ENCODE measurements at places on chromosomes 13 and 19.

GRCh38 chr13:27826379-27827353 is 34.4 kb downstream of the GSX1 start:
- peak; percentile 87 for DNase-seq

- DNase-seq: no peak
Measured at GRCh38 chr13:28564030-28564429, 69.1 kb upstream of the FLT1 start.

DNA sequence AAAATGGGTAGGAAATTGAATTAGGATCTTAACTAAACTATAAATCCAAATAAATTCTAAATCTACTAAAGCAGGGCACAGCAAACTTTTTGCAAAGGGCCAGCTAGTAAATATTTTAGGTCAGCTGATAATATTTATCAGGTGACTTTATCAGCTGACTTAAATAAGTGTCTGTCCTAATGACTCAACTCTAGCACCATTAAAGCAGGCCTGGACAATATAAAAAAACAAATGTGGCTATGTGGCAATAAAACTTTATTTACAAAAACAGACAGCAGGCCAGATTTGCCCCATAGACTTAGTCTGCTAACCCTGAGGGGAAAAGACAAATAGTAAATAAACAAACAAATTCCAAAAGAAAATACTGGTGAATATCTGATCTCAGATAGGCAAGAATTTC is 27.7 kb upstream of the DOCK9 start:
- DNase-seq: no peak

DNA sequence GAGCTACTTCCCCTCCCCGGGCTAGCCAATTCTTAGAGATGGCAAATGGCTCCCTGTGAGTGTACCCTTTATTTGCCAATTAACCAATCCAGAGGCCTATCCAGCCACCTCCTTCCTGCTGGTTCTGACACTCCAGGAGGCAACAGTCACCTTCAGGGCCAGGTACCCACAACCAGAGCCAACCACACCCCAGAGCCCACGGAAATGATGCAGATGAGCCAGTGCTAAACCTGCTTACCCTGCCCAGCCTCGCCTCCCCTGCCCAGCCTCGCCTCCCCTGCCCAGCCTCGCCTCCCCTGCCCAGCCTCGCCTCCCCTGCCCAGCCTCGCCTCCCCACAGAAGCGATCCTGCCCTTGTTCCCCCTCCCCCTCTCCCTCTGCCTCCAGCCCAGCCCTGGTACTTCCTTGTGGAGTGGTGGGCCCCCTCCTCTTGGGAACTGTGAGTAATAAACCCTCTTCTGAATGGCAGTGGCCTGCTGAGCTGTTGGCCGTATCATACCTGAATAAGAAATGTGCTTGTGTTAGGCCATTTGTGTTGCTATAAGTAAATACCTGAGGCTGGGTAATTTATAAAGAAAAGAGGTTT is 173.8 kb upstream of the RNF113B start:
- no peak for DNase-seq

DNA sequence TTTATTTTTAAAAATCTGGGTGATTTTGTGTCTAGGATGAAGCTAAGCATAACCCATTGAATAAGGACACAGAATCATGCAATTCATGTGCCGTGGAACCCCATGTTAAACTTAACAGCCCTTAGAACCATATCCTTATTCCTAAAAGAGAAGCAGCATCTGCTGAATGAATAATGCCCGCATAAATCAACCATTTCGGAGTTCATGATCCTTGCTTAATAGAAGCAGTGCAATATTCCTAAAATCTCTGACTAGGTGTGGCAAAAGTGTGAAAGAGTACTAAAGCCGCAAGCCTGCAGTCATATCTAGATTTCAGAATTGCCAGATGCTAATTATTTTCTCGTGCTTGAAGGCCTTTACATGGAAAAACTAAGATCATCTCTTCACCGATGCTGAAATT is 33.6 kb upstream of the ARGLU1 start:
- no peak for DNase-seq

GRCh38 chr13:33286128-33286527 is 573 bp upstream of the STARD13 start:
- DNase-seq: no peak

DNA sequence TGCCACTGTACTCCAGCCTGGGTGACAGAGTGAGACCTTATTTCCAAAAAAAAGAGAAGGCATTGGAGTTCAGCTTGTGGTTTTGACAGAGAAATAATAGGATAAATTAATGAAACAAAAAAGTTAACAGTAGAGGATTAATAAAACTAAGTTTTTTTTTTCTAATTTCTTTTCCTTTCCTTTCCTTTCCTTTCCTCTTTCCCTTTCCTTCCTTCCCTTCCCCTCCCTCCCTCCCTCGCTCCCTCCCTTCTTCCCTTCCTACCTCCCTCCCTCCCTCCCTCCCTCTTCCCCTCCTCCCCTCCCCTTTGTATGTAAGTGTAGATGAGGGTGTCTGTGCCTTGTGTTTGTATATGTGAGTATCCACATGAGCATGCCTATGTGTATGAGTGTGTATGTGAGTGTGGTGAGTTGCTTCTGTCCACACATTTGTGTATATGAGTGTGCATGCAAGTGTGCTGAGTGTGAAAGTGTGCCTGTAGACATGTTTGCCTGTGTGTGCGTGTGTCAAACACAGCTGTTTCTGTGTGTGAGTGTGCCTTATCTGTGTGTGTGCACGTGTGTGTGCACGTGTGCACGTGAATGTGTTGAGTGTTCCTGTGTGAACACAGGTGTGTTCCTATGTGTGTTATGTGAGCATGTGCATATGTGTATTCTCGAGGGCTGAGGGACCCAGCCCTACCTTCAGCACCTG is 12.5 kb upstream of the MZF1 start:
- DNase-seq: no peak

DNA sequence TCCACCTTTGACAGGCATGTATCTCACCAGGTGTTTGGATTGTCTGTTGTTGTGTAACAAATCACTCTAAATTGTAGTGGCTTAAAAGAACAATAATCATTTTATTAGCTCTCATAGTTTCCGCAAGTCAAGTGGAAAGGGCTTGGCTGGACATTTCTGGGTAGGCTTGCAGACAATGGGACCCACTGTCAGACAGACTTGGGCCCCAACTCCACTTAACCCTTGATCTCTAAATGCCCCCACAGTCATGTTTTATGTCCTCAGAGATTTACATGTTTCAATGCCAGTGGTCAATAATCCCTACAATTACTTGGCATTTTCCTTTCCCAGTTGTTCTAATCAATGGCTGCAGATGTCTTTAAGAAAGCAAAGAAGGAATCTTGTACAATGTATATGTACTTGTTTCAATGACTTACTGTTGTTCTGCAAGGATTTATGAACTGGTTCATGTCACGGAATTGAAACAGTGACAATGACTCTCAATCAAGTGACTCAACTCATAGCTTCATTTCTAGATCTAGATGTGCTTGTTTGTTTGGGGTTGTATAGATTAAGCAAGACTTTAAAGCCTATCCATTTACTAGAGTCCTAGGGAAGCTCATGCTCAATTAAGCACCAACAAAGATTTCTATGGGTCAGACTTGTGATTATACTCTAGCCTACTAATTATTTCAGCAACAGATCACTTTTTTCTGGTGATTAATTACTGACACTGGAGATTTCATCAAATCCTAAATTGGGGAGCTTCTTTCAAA is 510.1 kb upstream of the NBEA start:
- no peak for DNase-seq

GRCh38 chr13:52651897-52652195 is 790 bp upstream of the SUGT1 start:
- peak; percentile 73 for DNase-seq

- no peak for DNase-seq
Measured at GRCh38 chr13:66556306-66556705, 673.8 kb downstream of the PCDH9 start.

- DNase-seq: no peak
Measured at GRCh38 chr13:105345131-105345530, 1190.3 kb downstream of the EFNB2 start.

DNA sequence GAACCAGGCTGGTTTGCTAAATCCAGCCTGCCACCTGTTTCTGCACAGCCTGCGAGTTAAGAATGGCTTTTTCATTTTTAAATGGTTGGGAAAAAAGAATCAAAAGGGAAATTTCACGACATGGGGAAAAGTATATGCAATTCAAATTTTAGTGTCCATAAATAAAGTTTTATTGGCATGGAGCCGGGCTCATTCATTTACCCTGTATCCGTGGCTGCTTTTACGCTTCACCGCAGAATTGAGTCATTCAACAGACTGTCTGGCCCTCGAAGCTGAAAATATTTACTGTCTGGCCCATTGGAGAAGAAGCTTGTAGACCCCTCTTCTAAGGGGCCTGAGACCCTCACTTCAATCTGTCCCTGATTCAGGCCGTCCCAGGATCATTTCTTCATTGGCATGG is 26.1 kb downstream of the IER2 start:
- DNase-seq: no peak

DNA sequence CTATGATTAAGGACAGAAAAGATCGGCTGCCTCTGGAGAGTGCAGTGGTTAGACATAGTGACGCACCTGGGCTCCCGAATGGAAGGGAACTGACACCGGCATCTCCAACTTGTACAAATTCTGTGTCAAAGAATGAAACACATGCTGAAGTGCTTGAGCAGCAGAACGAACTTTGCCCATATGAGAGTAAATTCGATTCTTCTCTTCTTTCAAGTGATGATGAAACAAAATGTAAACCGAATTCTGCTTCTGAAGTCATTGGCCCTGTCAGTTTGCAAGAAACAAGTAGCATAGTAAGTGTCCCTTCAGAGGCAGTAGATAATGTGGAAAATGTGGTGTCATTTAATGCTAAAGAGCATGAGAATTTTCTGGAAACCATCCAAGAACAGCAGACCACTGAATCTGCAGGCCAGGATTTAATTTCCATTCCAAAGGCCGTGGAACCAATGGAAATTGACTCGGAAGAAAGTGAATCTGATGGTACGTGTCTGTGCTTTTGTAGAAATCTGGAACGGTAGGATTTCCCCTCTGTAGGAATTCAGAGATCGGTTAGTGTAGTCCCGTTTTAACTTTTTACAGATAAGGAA is 16.9 kb downstream of the ERCC5 start:
- no peak for DNase-seq

DNA sequence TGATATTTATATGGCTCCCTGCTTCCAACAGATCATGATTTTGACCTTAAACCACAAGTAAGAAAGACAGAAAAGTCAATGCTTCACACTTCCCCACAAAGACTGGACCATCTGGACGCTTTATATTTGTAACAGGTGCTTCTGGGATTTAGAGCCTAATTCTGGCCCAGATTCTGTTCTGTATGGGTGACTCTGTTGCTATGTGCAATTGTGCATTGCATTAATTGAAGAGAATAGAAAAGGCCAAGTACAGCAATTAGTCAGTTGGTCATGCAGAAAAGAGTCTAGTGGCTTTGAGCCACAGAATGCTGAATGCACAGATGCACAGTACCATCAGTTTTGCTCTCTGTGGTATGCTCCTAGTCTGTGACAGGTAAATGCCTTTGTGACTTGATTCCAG is 657.4 kb upstream of the ATXN8OS start:
- DNase-seq: no peak

DNA sequence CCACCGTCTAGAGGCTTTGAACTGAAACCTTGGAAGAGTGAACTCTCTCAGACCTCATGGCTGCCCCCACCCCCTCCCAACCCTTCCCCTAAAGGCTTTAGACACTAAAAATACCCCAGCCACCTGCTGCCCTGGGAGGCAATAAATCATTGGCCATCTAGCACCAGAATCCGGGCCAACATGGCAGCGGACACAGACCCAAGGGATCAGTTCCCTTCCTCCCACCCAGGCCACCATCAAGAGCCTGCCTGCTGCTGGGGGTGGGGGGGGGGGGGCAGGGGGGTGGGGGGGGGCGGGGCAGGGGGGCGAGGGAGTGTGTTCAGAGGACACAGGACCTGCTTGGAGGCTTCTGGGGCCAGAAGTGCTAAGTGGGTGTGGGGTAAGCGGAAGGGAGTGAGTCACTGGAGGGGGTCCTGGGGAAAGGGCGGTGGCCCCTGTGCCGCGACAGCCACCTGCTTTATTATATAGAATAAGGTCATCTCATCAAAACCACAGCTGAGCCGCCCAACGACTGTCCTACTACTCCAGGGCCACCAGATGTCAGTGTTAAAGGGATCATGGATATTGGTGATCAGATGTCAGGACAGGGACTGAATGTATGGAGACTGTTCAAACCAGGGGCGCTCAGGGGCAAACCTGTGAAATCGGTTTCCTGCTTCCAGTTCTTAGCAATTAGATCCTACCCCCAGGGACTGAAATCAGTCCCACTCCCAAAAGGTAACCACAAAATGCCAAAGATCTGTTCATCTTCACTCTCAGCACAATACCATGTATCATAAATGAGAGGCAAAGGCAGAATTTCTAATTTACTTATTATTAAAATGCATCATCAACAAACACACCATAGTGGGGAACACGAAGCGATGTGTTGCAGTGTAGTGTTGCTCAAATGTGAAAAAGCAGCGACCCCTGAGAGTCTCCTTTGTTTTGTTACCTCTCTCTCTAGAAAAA is 24.3 kb downstream of the ARL11 start:
- DNase-seq: peak; percentile 74

DNA sequence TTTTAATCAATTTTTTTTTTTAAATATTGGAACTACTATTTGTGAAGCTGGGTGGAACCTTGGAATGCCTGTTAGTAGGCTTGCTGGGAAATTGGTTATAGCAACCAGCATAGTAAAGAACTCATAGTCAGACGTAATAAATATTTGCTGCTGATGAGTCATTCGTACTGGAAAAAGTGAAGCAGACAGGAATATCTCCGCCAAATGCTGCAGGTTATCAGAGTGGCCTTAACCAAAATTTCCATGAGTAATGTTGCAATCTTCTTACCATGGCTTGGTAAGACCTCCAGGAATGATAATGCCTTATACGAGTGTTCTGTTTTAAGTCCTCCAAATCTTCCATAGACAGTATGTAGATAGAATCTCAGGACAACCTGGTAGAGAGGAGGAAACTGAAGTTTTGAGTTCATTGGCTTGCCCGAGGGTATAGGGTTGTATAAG is 34.2 kb downstream of the MBNL2 start:
- DNase-seq: no peak

GRCh38 chr13:41660411-41660810 is 203.1 kb downstream of the RGCC start:
- DNase-seq: no peak

DNA sequence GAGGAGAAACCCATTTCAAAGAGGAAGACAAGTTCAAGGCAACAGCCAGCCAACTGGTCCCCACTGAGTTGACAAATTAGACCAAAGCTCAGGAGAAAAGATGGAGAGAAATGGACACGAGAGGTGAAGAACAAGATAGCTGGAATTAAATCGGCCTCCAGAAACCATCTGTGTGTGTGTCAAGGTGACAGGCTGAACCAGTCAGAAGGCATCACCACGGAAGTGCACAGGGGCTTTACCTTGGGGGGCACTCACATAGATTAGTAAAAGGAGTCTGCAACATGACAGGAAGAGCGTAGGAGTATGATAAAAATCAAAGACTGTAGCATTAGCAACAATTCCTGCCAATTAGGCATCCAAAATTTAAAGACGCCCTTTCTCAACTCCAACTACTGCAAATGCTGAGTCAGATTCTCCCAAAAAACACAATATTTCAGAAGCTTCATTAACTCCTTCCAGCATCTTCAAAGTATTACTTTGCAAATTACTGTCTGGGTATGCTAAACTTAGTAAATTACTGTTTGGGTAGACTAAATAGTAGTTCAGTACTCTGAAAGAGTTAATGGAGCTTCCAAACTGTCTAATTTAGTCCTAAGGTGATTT is 66.2 kb downstream of the FOXO1 start:
- no peak for DNase-seq

GRCh38 chr19:10372690-10373089 is 7.7 kb downstream of the TYK2 start:
- peak; percentile 80 for DNase-seq

Measured in AML-193 (cell line).